ENCODE measurements at places on chromosomes 4 and X.

DNA sequence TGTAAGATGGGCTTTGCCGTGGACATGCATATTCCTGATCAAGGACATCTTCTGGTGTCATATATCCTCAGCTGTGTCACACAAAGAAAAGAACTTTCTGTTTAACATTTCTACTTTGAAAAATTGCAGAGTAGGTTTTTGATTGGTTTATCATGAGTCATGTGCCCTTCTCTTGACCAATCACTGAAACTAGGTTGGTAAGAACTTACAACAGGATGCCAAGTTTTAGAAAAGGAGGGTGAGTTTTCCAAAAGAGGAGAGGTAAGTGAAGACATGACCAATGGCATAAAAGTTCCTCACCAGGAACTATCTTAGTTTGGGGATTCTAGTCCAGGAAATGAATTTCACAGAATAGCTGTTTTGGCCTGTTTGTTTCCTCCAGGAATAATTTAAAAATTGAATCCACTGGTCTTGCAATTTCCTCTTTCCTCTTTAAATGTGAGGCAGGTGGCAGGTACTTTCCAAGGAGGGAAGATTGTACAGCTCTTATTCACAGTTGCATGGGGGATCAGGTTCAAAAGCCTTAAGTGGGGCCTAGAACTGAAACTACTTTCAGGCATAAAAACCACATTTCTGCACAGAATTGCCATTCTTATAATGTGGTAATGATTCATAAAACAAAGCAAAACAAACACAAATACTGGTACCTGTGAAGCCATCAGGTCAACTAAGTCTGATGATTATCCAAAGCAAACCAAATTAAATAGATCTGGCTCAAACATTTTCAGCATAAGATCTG lies 1114.5 kb upstream of the LCORL start:
- DNase-seq: no peak

DNA sequence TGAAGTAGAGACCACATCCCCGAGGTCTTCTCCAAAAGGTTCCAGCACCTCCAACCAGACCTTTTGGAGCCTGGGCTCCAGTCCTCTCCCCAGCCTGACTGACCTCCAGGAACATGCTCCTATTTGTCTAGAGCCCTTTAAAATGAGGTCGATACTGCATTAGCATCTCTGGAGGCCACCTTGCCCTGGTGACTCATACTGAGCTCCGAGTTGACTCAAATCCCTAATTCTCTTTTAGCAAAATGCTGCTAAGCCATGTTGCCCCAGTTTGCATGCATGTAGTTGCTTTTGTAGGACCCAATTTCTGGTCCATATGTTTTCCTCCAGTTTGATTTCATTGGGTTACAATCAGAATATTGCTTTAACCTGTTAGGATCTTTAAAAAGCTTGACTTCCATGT lies 43.5 kb upstream of the CITED1 start:
- no peak for DNase-seq

GRCh38 chrX:10526451-10526850 lies 93.9 kb downstream of the MID1 start:
- peak; percentile 68 for DNase-seq

DNA sequence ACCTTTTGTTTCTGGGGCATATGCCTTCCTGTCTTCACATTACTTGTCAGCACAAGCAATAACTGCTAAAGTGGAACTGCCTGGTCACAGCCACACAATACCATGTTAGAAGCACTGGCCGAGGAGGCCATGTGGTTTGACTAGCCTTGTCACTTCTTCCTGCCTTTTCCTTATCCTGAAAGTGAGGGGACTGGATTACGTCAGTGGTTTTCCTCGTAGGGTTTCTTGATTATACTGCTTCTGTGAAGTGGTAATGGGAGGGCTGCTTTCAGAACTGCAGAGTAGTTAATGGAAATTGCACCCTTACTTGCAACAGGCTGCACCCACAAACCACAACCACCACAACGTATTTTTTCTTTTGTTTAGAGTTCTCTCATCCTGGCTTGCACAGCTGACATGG lies 26.6 kb downstream of the ZRSR2 start:
- no peak for DNase-seq

DNA sequence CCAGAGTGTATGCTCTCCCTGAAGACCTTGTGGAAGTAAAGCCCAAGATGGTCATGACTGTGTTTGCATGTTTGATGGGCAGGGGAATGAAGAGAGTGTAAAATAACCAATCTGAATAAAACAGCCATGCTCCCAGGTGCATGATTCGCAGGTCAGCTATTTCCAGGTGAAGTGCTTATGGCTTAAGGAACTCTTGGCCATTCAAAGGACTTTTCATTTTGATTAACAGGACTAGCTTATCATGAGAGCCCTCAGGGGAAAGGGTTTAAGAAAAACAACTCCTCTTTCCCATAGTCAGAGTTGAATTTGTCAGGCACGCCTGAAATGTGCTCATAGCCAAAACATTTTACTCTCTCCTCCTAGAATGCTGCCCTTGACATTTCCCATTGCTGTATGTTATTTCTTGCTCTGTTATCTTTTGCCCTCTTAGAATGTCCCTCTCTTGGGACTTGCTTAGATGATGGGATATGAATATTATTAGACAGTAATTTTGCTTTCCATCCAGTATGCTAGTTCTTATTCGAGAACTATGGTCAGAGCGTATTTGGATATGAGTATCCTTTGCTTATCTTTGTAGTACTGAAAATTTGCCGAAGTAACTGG lies 88.6 kb downstream of the PLS3 start:
- DNase-seq: peak; percentile 35

GRCh38 chrX:106203315-106203714 lies 35.2 kb downstream of the PWWP3B start:
- DNase-seq: no peak

DNA sequence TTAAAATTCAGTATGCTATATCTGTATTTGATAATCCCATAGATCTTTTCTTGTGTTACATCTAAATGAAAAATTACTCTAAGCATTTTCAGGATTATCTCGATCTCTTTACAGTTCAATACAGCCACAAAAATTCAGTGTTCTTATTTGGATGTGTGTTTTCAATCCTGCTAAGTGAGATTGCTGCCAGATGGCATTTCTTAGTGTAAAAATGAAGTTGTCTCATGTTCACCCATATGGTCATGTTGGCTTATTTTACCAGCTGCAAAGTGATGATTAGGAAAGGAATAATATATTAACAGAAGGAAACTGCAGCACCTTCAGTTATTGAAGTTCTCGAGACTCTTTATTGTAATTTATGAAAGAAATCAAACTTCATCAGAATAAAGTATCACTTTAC lies 12.1 kb upstream of the FAM47A start:
- no peak for DNase-seq

DNA sequence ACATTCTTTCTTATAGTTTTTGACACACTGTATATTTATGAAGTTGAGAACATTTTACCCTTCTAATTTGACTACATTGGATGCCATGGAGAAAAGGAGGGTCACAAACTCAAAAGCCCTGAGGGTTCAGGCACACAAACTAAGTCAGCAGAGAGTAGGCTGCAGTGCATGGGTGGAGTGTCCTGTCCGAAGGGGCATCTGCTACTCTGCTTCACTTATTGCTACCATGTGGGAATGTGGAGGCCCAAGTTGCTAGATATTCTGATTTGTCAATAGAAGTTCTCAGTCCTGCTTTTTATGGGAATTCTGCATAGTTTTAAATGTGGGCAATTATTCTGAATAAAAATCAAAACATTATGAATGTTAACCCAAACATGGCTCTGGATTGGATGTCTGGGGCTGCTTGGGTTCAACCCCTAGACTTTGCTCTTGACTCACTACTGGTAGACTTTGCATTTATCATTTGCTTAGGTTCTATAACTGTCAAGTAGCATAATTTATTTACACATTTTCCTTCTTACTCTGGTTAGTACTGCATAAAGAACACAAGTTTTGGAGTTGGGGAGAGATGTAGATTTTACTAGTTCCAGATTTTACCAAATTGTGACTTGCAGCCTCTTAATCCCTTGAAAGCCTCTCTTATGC lies 255.1 kb downstream of the SPRY1 start:
- DNase-seq: peak; percentile 49

- peak; percentile 29 for DNase-seq
Observed at GRCh38 chr4:4362991-4363697, 23.8 kb upstream of the NSG1 start.

- no peak for DNase-seq
Observed at GRCh38 chr4:7778510-7779431, 160.9 kb downstream of the AFAP1 start.

DNA sequence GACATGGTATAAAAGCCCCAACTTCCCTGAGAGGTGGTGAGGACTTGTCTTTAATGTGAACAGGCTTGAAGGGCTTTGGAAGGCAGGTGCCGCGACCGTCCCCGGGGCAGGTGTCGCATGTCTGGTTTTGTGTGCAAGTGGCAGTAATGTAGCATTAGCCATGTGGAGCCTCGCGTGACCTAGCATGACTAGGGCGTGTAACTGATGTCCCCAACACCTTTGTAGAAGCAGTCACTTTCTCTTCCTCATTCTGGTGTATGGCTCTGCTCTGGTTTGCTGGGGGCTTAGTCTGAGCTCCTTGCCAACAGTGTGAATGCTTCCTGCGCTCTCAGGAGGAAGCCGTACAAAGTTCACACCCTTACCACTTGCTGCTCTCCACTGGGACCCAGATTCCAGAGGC lies 145.7 kb downstream of the AMMECR1 start:
- DNase-seq: no peak

All from EH (cell line).